ENCODE measurements at places on chromosomes 4 and X.

- DNase-seq: no peak
Observed at GRCh38 chrX:1727531-1728027, 112.7 kb downstream of the ASMT start.

- DNase-seq: no peak
Observed at GRCh38 chr4:123696687-123697086, 300.1 kb downstream of the SPRY1 start.

- no peak for DNase-seq
Observed at GRCh38 chrX:104047171-104047570, 7.4 kb downstream of the H2BW2 start.

GRCh38 chrX:123432361-123433150 lies 248.5 kb downstream of the GRIA3 start:
- DNase-seq: no peak

- no peak for DNase-seq
Observed at GRCh38 chr4:118927974-118928373, 39.3 kb downstream of the SYNPO2 start.

DNA sequence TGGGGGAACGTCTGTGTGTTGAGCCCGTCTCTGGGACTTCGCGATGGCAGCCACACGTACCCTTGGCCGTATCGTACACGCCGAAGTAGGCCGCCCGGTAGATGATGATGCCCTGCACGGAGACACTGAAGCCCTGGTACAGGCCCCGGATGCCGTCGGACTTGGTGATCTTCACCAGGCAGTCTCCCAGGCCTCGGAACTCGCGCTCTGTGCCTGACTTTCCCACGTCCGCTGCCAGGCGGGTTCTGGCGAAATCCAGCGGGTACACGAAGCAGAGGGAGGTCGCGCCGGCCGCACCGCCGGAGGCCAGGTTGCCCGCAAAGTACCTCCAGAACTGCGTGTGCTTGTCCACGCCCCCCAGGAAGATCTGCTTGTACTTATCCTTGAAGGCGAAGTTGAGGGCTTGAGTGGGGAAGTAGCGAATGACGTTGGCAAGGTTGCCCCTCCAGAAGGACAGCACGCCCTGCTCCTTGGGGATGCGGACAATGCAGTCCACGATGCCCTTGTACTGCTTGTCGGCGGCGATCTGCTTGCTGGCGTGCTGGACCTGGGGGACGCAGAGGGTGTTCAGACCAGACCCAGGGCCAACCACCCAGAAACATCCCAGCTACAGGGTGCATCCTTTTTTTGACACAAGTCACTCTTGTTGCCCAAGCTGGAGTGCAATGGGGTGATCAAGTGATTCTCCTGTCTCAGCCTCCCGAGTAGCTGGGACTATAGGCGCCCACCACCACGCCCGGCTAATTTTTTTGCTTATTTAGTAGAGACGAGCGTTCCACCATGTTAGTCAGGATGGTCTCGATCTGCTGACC lies 2.5 kb downstream of the SLC25A6 start:
- DNase-seq: no peak

DNA sequence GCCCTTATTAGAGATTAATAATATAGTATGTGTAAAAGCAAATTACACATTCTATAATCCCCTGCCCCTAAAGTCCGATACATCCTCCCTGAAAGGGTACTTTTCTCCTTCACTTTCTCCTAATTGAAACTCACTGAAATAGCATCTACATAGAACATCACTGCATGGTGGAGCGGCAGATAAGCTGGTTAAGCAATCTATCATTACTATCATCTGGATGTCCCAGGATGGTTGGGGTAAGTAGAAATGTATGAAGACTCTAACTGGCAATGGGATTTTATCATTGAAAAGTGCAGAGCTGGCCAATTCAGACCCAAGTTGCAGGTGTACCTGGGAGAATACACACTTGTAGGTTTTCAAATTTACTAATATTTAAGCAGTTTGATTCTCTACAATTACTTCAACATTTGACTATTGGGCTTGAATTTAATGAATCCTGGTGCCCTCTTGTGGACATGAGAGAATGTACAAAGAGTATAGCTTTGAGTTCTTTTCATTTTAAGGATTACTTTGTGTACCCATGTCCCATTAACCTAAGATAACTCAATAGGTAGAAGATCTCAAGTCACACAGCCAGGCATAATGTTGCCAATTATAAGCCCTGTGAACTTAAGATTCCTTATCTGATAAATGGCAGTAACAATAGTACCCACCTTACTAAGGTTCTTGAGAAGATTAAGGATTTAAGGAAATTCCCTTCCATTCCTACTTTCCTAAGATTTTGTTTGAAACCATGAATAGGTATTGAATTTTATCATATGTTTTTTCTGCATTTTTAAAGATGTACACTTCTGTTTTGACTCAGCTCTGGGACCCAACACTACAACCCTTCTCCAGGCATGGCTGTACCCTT lies 69.8 kb downstream of the SHROOM3 start:
- DNase-seq: no peak

DNA sequence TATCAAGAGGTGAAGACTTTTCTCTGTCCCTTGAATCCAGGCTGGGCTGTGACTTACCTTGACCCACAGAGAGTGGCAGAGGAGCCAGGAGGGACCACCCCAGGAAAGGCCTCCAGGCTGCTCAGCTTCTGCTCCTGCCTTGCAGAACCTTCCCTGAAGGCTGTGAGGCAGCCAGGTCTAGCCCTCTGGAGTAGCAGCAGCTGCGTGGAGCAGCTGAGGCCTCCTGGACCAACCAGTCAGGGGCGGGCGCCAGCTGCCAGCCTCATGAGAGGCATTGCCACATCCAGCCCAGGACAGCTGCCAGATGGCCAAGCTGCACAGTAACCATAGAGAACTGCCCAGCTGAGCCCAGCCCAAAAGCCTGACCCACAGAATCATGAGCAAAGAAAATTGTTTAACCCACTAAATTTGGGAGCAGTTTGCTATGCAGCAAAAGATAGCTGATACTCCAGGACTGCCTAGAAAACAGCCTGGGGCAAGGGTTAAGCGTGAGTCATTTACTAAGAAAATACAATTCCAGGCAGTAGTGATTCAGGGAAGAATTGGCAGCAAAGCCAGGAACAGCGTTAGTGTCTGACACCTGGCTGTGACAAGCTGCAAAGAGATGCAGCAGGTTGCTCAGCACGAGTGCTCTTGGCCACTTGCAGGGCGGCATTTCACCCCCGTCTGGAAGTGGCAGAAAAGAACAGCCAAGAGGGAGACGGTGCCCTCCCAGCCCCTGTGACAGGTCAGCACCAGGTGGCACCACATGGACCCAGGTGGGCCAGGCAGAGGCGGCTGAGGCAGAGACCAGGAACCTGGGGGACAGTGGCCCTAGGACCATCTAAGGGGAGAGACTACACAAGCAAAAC lies 14.7 kb upstream of the PDE6B start:
- no peak for DNase-seq

GRCh38 chrX:10108288-10108687 lies 48.5 kb upstream of the CLCN4 start:
- DNase-seq: no peak

DNA sequence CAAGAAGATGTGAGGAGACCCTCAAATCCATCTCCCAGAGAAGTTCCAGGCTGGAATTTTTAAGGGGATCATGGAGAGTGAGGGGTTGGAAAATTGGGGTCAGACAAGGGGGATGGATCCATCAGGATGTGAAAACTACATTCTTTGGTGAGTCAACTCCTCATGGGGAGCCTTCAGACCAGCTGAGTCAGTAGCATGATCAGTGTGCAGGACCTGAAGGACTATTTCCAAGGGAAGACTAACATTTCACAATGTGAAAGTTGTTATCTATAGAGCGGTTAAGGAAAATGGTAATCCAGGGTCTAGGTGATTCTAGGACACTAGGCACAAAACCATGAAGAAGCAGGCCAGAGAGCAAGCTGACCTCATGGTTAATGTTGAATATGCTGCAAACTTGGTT lies 38.6 kb upstream of the CEP135 start:
- no peak for DNase-seq

DNA sequence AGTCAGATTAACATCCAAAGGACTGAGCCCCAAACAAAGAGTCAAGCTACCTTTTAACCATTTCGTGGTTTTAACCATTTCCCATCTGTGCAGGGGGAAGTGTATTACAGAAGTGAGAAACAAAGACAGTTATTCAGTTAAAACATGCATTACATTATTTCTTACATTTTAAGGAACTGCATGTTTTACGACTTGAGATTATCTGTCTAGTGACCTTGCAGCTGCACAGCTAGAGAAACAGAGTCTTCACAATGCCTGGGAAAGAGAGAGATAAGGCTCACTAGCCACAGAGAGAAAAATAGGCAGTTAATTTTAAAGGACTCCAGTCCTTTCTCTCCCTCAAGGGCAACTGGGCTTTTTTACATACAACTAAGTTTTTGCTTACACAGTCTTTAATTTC lies 48.7 kb upstream of the KLHL4 start:
- DNase-seq: no peak

GRCh38 chrX:9597361-9598035 lies 132.6 kb downstream of the TBL1X start:
- DNase-seq: no peak

DNA sequence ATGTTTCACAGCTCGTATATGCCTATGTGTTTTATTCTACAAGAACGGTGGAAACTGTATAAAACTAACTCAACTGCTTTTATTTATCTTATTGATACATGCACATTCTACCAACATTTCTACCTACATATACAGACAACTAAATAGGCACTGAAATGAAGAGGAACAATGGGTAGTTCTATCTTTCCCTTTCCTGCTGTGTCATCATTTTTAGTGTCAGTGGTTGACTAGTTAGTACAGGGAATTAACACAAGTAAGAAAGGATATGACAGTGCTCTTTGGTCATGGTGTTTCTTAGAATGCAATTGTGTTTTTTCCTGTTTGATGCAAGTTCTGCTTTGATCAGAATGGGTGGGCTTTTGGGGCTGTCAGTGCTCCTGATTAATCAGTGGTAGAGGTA lies 293.8 kb upstream of the CTSO start:
- DNase-seq: no peak

DNA sequence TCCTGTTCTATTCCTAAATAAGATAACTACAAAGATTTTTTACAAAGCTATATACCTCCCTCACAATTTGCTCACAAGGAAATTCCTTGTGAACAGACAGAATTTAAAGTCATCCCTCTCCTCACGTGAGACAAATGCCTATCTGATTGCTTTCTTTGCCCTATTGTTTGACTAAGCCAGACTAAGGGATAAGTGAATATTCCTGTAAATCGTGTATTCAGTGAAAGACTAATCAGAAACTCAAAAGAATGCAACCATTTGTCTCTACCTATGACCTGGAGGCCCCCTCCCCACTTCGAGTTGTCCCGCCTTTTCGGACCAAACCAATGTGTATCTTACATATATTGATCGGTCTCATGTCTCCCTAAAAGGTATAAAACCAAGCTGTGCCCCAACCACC lies 15.3 kb upstream of the ZBTB33 start:
- DNase-seq: no peak

DNA sequence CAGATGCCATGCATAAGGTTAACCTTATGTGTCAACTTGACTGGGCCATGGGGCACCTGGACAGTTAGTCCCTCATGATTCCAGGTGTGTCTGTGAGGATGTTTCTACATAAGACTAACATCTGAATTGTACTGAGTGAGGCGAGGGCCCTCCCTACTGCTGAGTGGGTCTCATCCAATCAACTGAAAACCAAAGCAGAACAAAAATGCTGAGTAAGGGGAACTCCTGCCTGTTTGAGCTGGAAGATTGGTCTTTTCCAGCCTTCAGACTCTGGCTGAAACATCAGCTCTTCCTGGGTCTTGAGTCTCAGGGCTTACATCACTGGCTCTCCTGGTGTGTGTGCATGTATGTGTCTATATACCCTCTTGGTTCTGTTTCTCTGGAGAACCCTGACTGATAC lies 13.8 kb downstream of the NELFA start:
- DNase-seq: no peak

DNA sequence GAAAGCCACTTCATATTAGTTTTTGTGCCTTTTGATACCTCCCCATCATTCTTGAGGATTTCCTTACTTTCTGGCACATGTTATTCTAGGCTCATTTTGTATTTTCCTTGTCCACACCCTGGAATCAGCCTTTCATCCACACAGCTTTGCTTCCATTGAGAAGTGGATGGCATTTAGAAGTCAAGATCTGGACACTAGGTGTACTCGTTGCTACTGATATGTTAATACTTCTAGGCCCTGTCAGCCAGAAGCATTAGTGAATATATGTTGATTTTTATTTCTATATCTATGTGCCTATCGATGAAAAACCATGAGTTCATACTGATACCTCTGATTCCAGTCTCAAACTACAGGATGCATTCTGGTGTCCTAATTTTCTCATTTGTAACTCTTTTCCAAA lies 73.2 kb downstream of the ARHGAP24 start:
- DNase-seq: no peak

GRCh38 chrX:45710081-45710801 lies 509.6 kb upstream of the DIPK2B start:
- peak; percentile 33 for DNase-seq

DNA sequence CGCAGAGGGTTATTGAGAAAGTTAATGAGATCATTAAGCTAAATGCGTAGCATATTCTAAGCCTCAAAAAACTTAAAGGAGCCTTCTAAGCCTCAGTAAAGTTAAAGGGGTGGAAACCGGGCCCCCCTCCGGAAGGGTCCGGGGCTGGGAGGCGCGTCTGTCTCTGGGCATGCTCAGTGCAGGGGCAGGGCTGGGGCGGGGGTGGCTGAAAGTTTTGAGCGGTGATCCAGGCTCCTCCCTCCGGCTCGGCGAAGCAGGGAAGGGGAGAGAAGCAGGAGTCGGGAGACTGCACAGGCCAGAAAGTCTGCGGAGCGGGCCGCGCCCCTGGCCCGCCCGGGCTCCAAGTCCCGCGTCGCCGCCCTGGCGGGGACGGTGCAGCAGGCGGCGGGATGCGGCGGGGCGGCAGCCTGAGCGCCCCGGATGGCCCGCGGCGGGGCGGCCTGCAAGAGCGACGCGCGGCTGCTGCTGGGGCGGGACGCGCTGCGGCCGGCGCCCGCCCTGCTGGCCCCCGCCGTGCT lies at the start of gene EVC:
Gene EVC, plus strand, starts transcription at position 241 of the 518 bp plus-strand sequence. Its CDS starts 180 bp downstream, at position 421.
- DNase-seq: no peak

- DNase-seq: no peak
Observed at GRCh38 chr4:77996076-77996475, 61.0 kb upstream of the FRAS1 start.

GRCh38 chr4:73772363-73772762 lies 32.0 kb downstream of the CXCL8 start:
- DNase-seq: no peak

DNA sequence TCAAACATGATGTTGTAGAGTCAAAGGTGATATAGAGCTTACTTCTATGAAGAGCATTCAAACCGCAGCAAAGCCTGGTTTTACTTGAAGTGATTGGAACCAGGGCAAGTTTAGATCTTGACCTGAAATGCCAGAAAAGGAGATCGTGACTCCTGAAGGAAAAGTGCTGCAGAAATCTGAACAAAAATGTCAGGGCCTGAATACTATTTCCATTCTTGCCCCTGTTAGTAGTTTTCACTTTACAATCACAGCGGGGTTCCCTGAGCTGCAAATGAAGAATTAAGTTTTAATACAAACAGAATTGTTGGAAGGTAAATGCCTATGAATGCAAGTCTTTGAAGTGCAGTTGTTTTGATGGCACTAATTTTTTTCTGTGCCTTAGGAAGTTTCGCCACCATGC lies 4.1 kb downstream of the SLIT2 start:
- no peak for DNase-seq
